ENCODE measurements at places on chromosomes 5 and 9. TPM values are rescaled to one million over a fixed set of nuclear protein-coding genes. Genes with fewer than 3 reads are reported as not detected.
A peak's percentile ranks its signal among the peaks of the same experiment; 100 is the strongest.

The NAIF1 gene
- 9.0 TPM for total RNA-seq

DNA sequence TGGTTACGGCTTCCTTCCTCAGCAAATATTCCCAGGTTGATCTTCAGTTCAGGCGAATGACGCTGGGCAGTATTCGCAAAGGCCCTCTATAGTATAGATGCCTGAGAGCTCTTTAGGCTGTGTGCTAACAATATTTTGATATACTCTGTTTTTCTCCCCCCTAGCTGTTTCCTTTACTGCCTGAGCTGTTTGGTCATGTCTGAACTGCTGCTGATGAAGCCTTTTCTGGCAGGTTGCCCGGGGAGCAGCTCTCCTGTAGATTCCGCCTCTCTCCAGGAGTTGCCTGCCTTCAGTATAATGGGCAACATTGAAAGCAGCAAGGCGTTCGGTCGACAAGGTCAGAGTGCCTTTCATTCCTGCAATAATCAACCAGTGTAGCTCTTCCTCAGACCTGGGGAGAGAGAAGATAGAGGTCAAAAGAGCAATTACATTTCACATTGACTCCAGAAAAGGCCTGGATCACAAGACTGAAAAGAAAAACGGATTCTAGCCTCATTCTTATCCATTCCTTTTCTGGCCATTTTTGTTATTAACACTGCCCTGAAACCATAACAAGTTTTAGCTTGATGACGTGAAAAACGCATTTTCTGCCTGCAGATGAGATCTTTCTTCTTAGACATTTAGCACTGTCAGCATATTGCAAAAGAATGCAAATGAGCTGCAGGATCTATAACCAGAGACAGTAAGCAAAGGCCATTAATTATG is 60.1 kb upstream of the ZNF608 start:
- H3K4me1 ChIP-seq, result no peaks in the 10 kb centered on the region
- no peaks in the 10 kb centered on the region for H3K36me3 ChIP-seq
- DNase-seq, result peak; percentile 84
- H3K4me3 ChIP-seq, result no peak overlapping the region

The CTSV gene
- total RNA-seq, result 23.3 TPM

DNA sequence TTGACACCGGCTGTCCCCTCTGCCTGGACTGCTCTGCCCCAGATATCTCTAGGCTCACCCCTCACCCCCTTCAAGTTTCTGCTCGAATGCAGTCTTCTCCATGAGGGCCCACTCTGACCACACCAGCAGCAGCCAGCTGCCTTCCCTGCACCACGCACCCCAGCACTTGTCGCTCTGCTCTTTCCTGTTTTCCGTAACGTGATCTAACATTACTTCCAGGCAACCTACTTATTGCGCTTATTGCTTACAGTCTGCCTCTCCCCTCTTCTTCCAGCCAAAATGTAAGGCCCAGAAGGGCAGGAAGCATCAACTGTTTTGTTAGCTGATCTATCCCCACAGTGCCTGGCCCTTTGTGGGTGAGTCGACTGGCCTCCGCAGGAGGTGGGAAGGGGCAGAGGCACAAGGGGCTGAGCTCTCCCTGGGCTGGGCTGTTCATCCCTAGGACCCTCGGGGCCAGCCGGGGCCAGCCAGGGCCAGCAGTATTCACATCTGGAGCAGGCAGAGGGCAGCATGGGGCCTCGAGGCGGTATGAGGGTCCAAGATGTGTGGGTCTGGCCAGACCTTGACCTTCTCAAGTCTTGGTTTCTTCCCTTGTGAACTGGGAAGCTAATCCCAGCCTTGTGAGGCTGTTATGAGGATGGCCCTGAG is 11.6 kb upstream of the DBN1 start:
- peaks cover 17% of the 10 kb centered on the region for H3K4me1 ChIP-seq
- peaks cover 95% of the 10 kb centered on the region for H3K36me3 ChIP-seq
- no peak for DNase-seq
- peak overlapping the region; percentile 73 for H3K27ac ChIP-seq

GRCh38 chr5:143562935-143563334 is 159.4 kb upstream of the NR3C1 start:
- H3K4me3 ChIP-seq, result no peak overlapping the region
- no peaks in the 10 kb centered on the region for H3K27me3 ChIP-seq
- peaks cover 28% of the 10 kb centered on the region for H3K4me1 ChIP-seq
- H3K36me3 ChIP-seq, result no peaks in the 10 kb centered on the region
- DNase-seq, result no peak
- H3K27ac ChIP-seq, result no peak overlapping the region

DNA sequence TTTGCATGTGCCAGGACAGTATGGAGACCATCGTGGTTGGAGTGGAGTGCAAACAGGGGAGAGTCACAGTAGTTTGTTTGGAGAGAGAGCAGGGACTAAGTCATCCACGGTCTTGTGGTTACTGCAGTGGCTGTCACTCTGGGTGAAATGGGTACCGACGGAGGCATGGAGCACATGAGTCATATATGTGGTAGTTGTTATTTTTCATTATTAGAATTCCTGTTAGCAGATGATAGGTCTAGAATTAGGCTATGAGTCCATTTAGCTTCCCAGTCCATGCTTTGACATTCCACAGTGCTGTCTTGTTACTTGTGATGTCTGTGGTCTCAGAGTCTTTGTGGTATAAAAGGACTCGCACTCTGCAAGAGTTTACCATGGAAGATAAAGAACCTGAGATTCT is 303.9 kb downstream of the DMRT2 start:
- no peaks in the 10 kb centered on the region for H3K27me3 ChIP-seq
- DNase-seq, result no peak
- no peaks in the 10 kb centered on the region for H3K4me1 ChIP-seq
- H3K36me3 ChIP-seq, result no peaks in the 10 kb centered on the region
- H3K27ac ChIP-seq, result no peak overlapping the region
- H3K4me3 ChIP-seq, result no peak overlapping the region

DNA sequence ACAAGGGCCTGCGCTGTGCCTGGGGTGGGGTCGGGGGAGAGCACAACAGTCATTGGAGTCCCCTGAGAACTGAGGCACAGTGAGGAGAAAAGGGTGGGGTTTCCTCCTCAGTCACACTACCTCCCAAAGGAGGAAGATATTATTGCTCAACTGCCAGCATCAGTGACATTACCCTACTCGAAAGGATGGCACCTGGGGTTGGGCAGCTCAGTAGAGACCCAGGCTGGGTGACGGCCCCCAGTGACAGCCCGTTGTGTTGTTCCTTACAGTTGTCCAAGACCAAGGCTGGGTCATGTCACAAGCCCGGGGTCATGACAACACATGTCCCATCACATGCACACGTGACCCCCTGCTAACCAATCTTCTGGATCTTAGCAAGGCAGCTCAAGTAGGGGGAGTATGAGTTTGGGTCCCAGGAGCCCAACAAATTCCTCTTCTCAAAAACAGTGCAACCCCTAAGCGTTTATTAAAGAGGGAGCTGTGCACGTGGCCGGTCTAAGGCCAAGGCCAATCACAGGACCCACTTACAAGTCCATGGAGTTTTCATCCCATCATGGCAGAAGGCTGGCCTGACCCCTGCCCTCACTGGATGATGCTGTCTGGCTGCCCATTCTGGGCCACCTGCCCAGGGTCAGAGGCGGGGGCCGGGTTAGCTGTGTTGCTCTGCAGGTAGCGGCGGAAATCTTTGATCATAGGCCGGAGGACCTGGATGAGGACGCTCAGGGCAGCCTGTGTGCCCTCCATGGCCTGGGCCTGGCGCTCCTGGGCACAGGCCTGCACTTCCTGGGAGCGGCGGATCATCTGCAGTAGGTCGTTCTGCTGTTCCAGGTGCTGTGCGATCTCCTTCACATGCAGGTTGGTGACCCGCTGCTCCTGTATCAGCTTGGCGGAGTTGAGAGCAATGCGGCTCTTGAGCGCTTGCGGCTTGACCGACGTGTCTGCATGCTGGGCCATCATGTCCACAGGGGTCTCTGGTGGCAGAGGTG is 4.0 kb downstream of the NAIF1 start:
- no peak overlapping the region for H3K27ac ChIP-seq
- H3K4me3 ChIP-seq, result no peak overlapping the region
- no peaks in the 10 kb centered on the region for H3K4me1 ChIP-seq
- no peaks in the 10 kb centered on the region for H3K36me3 ChIP-seq
- DNase-seq, result no peak
- H3K27me3 ChIP-seq, result no peaks in the 10 kb centered on the region

The AK8 gene
- total RNA-seq, result 1.4 TPM

The NR6A1 gene
- total RNA-seq, result 5.9 TPM

- DNase-seq, result no peak
- no peaks in the 10 kb centered on the region for H3K27me3 ChIP-seq
- H3K27ac ChIP-seq, result peak within 1 kb of the TSS; percentile 82
- peaks cover 30% of the 10 kb centered on the region for H3K36me3 ChIP-seq
- H3K4me3 ChIP-seq, result peak within 1 kb of the TSS; percentile 92
These were observed at the start of gene NEK6 for GRCh38 chr9:124257844-124258606. NEK6 (plus strand) TSS chr9:124257949; CDS start chr9:124301965, 44,016 bp downstream.

All from Calu3 (cell line).